ENCODE measurements at places on chromosomes 12 and 14.
A peak's percentile ranks its signal among the peaks of the same experiment; 100 is the strongest.

GRCh38 chr14:70803321-70804310 is 5.7 kb downstream of the MAP3K9 start:
- no peak for DNase-seq

GRCh38 chr12:20549108-20549719 is 145.9 kb upstream of the SLCO1C1 start:
- DNase-seq: no peak

DNA sequence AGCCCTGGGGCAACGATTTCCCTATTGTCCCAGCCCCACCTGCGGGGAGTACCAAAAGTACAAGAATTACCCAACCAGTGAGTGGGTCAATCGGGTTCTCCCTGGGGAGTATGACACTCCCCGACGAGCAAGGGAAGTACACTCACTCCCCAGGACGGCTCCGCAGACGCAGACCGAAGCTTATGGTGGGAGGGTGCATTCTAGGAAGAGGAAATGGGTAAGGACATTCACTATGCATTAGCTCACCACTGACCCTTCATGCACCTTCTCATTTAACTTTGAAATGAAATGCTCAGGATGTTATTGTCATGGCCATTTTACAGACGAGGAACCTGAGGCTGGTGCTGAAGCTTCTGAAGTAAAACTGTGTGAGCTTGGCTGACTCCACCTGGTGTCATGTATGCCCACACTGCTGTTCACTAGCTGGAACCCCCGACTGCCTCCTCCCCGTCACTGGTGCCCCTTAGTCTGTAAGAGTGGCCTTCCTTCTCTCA is 45.8 kb upstream of the TMED10 start:
- no peak for DNase-seq

DNA sequence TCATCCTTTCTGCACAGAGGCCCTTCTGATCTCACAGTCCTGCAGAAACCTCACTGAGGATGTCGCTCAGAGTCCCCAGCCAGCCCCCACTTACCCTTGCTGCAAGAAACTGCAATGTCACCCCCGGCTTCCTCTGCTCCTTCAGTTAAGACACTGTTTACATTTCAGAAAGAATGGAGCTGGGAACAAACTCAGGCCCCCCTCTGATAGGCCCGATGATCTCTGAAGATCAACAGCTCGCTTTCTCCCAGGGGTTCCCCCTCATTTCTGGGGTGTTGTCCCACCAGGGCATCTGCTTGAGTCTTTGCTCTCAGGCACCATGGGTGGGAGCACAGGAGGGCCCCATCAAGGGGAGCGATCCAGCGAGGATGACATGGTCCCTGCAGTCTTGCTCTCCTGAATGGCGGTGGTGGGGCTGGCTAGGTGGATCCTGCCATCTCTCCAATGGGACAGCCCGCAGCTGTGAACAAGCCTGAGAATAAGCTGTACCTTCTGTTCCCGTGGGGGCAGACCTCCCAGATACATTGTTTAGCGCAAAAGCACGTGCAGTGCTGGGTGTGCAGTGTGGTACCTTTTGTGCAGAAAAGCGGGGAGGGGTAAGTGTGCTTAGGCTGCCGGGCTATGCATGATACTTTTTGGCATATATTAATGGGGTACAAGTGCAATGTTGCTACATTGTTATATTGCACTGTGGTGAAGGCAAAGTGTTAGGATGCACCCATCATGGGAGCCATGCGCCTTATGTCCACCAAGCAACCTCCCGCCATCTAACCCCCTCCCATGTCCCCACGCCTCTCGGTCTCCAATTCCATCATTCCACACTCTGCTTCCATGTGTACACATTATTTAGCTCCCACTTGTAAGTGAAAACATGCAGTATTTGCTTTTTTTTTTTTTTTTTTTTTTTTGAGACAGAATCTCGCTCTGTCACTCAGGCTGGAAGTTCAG is 6.7 kb upstream of the NCOR2 start:
- no peak for DNase-seq

GRCh38 chr14:37197421-37198272 is at the start of gene MIPOL1:
Gene MIPOL1 (plus strand): TSS chr14:37197937. CDS start chr14:37247889, 49,952 bp downstream.
- peak; percentile 67 for DNase-seq

- DNase-seq: no peak
Measured at GRCh38 chr12:20259786-20260185, 108.6 kb upstream of the PDE3A start.

- DNase-seq: no peak
Measured at GRCh38 chr14:37593511-37594237, 1.4 kb downstream of the FOXA1 start.

GRCh38 chr12:49137476-49137875 is 6.3 kb upstream of the TUBA1B start:
- DNase-seq: no peak

GRCh38 chr14:100900837-100901390 is 2.6 kb downstream of the RTL1 start:
- DNase-seq: peak; percentile 52

- DNase-seq: no peak
Measured at GRCh38 chr12:131430158-131430742, 280.6 kb upstream of the SFSWAP start.

DNA sequence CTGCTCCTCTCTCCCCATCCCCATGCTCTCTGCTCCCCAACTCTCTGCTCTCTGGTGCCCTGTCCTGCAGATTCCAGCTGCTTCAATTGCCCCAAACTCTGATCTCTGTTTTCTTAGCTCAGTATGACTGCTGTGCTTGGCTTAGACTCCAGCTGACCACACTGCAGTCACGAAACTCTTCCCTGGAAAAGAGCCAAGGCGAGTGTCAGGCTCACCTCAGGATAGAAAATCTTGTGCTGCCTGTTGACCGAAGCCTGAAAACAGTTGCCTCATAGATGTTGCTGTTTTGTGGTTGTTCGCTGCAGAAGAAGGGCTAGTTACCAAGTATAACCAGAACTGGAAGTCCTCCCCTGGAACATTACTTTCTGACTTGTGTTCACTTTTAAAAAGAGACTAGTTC is 6.7 kb upstream of the STON2 start:
- DNase-seq: no peak

DNA sequence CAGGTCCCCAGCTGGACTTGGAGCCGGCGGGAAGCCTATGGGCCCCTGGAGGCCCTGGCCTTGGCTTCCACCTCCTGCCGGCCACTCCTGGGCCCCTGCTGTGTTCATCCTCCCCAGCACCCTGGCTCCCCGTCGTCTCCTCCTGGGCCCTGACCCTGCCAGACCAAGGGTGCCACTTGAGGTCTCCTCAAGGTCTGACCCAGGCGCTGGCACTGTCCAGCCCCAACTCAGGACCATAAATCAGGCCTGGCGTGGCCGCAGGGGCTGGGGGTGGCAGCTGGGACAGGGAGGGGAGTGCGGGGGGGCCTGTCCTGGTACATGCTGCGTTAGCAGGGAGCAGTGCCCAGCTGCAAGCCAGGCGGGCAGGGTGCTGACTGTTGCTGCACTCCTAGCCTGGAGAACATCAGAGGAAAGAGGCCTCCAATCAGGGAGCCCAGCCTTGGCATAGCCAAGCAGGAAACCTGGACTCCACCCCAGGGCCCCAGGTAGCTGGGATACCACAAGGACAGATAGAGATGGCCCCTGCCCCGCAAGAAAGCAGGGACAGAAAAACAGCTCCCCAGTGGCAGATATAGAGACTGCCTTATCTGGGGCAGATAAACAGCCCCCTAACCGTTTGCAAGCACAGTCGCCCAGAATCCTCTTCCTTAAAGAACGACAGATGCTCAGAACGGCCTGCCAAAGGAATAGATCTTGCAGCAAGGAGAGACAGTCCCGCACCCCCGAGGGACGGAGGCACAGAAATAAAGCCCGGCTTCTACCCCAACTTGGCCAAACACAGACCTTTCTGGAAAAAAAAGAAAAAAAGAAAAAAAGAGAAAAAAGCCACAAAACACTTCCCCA is 6.5 kb upstream of the ATG101 start:
- DNase-seq: no peak

DNA sequence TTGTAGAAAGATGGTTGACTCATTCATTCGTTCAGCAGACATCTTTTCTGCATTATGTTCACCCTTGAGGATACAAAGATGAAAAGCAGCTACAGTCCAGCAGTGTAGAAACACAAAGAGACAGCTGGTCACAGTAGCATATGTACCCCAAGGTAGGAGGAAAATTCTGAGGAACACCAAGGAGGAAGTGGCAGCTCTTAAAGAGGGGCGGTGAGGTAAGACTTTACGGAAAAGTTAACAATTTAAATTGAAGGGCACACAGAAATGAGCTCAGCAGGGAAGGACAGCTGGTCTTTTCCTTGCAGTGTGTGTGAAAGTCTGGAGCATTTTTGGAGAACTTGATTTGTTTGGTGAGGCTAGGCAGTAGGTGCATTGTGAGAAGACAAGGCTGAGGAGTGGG is 3.5 kb downstream of the SLC35E3 start:
- DNase-seq: no peak

- DNase-seq: no peak
Measured at GRCh38 chr12:123057513-123058265, 77.2 kb downstream of the ARL6IP4 start.

- DNase-seq: no peak
Measured at GRCh38 chr14:102218688-102219087, 79.0 kb downstream of the WDR20 start.

DNA sequence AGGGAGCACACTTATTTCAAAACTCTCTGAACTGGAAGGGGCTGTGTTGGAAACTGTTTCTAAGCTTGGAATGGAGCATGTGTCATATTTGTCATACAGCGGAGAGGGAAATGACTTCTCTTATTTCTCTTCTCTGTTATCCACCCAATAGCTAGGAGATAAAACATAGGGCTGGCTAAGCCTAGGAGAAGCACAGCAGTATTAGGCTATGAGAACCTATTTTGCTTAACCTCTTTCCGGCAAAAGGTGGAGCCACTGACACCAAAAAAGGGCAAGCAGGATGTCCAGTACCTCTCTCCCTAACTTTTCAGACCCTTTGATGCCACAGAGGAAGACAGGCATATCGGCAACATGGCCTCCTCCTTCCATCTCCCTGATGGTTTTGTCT is 148.3 kb downstream of the CRADD start:
- no peak for DNase-seq

GRCh38 chr12:47184229-47184628 is 104.5 kb upstream of the AMIGO2 start:
- DNase-seq: no peak

- no peak for DNase-seq
Measured at GRCh38 chr12:88472775-88473174, 107.5 kb downstream of the KITLG start.

DNA sequence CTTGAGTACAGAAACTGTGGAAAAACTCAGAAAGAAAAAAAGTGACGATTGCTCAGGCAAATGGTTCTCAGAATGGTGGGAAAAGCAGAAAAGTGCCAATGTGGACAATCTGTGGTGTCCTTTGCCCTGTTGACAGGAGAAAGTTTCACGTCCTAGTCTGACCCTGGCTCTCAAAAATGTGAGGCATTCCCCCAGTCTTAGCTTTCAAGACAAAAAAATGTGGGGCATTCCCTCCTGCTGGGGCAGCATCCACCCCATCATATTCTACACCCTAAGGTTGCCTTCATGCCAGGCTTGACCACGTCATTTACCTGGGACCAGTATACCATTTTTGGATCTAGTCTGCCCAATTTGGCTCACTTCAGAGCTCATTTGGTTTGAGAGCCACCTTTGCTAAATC is 20.7 kb upstream of the ANAPC7 start:
- no peak for DNase-seq

GRCh38 chr12:15601210-15601800 is 187.9 kb downstream of the EPS8 start:
- no peak for DNase-seq

GRCh38 chr12:51202718-51203117 is 15.1 kb downstream of the POU6F1 start:
- DNase-seq: no peak

GRCh38 chr12:122491991-122492390 is 8.7 kb downstream of the ZCCHC8 start:
- no peak for DNase-seq

DNA sequence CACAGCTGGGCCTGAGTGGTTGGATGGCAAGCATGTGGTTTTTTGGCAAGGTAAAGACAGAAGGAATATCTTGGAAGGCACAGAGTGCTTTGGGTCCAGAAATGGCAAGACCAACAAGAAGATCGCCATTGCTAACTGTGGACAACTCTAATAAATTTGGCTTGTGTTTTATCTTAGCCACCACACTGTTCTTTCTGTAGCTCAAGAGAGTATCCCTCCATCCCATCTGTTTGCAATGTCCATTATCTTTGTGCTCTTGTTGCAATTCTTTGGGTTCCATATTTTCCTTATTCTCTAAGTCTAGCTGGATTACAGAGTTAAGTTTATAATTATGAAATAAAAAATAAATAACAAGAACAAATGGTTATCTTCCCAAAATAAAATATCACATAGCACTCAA is 6.7 kb upstream of the DAAM1 start:
- DNase-seq: no peak

- DNase-seq: no peak
Measured at GRCh38 chr14:85686908-85687307, 157.0 kb downstream of the FLRT2 start.

DNA sequence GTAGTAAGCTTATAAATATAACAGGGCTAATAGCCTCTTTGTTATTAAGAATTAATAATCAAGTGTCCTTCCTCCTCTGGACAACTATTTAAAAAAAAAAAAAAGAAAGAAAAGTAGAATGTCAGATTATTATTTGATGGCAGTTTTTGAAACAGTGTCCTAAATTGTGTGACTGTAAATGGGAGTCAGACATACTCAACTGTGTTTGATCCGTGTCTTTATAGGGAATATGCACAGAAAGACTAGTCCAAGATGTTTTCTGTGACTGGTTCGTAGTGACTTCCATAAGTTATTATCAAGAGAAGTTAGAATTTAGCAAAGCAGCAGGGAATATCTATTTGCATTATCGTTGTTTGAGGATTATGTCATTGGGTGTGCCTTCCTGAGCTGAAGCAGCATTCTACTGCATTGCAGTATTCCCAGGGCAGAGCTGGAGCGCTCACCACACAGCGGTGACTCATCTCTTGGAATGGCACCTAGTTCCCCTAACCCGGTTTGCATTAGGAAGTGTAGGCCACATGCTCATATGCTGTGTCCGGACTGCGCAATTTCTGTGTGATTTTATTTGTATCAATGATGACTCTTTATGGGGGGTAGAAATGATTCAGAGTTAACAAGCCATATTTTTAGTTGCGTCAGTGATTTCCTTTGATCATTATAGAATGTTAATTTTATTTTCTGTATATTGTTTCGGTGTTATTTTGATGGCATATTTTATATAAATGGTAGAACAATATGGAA is 7.9 kb downstream of the DYNC1H1 start:
- DNase-seq: no peak
